CD4-positive, alpha-beta T cell (primary cell): ENCODE measurements at places on chromosomes 16 and 17. TPM values are rescaled to one million over a fixed set of nuclear protein-coding genes. Genes with fewer than 3 reads are reported as not detected.

KRTAP9-4 gene
- not detected for total RNA-seq

GRCh38 chr17:57750109-57750871, 5.2 kb upstream of the CCDC182 start:
- no peak for DNase-seq

CHP2 gene
- total RNA-seq: not detected

DNA sequence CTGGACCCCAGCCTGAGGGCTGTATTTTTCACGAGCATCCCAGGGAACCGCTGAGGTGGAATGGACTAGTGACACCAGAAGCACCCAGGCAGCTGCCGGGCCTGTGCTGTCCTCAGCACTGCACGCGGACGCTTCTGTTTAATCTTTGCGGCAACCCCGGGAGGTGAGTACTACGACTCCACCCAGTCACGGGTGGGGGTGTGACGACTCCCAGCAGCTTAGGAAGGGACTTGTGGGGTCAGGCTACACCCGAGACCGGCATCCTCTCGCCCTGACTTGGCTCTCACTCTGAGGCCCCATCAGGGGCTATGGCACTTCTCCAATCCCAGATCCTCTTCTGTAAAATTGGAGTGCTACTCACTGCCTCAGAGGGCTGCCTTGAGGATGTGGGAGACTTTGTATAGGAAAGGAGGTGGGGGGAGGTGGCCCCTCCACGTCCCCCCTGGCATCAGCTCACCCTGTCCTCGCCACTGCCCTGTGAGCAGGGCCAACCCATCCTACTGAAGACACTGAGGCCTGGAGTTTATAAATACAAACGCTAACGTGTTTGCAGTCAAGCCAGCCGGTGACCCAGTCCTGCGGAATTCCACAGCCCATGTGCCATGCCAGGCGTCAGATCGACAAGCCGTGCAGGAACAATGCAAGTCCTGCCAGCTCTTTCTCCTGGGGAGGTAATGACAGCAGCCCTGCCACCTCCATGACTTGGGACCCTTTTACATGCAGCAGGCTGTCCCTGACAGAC, 44.4 kb downstream of the PPL start:
- DNase-seq: no peak

DNA sequence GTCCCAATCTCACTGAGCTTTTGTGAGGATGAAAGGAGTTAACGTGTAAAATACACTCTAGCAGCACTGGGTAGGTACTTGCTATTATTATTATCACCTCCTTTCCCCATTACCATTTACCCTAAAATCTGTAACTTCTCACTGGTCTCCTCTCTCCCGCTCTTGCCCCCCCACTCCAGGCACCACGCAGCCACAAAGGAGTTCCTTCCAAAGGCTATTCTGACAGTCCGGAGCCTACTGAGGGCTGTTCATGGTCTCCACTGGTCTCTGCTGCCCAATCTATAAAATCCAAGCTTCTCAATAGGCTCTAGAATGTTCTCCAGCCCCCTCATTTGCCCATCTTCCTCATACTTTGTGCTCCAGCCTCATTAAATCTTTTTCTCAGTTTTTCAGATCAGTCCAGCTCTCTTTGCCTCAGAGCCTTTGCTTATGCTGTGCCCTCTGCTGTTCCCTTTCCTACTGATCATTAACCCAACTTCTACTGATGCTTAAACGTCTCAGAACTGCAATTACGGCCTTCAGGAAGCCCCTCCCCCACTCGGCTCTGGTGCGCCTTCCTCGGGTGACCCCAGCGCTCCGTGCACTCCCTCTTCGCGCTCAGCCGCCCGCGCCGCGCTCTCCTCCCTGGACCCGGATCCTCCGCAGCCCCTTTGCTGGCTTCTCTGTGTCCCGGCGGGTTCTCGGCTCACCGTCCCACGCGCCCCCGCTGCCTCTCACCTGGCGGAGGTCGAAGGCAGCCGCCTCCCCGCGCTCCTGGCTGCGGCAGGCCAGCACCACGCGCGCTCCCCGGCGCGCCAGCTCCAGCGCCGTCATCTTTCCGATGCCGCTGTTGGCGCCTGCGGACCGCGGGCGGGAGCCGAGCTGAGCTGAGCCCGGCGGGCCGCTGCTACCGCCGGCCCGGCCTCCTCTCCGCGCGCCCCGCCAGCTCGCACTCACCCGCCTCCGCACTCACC, 737 bp downstream of the DHRS13 start:
- DNase-seq: peak; percentile 70

GUCY2D gene
- not detected for total RNA-seq

DNA sequence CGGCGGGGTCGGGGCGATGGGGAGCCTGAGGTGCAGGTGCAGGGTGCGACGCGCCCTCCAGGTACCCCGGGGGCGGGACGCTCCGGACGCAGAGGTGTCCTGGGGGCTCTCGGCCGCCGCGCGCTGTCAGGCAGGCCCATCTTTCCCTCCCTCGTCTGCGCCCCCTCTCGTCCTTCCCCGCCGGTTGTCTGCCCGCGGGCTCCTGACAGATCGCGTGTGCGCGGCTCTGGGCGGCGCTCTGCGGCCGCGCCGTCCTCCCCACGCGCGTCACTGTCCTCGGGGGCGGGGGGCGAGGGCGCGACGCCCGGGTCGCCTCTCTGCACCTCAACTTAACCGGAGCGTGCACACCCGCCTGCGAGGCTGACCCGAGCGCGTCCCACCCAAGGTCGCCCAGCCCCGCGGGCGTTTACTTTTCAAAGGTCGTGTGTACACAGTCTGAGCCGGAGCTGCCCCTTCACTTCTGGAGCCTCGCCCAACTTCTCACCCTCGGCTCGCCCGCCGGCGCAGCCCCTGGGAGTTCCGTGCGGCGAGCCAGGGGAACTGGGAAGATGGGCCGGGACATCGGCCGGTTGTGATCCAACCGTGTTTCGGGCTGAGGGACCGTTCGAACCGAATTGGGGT, 512 bp downstream of the AKAP1 start:
- peak; percentile 68 for DNase-seq

DNA sequence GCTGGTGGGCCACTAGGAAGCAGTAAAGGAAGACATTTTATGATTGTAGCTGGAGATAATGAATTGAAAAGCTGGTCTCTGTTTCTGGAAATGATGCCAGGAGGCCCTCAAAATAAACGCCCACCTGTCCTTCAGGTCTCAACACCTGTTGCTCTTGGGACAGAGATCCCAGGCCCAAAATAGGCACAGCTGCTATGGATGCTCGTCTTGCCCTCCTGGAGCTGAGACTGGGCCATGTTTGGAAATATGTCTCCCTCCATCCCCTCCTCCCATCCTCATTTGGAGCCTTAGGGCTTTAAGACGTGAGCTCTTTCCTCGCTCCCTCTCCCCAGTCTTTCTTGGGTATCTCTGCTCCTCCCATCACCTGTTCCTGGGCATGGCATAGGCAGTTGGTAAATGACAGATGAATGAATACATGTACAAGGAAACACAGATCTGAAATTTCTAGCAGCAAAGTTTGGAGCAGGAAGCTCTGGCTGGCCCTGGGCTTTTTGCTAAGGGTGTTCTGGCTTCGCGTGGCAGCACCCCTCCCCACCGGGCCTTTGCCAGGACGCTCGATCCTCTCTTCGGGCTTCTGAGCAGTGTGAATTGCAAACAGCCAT, 33.3 kb downstream of the MYH3 start:
- no peak for DNase-seq

CCDC78 gene
- total RNA-seq: 1.2 TPM

- DNase-seq: no peak
These were observed 348.9 kb upstream of the ASIC2 start for GRCh38 chr17:33642002-33642401.

C16orf46 gene
- not detected for total RNA-seq

TBX6 gene
- 0.47 TPM for total RNA-seq

DNA sequence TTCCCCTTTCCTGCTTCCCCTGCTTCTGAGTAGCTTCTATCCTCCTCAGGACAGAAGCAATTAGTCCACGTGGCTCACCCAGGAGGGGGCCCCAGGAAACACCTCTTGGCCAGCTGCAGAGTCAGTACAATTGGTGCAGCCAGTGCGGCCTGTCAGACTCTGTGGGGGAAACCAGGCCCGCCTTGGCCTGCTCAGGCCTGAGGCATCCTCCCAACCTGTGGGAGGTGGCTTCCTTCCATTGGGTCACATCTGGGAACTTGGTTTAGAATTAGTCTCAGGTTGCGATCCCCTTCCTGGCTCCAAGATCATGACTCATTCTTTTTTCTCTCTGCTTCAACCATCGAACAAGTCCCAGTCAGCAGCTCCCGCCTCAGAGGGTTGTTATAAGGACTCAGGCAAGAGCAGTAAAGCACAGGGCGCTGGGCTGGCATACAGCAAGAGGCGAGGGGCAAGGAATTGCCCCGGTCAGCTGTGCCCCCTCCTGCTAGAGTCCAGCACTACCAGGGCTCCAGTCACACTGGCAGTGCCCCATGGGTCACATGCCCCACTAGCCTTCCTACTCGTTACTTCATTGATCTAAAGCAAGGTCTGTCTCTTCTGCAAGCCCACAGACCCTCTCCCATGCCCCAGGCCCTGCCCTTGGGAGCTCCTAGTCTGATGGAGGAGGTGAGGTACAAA, 8.1 kb upstream of the EPX start:
- DNase-seq: no peak

- no peak for DNase-seq
These were observed 115.2 kb downstream of the COPRS start for GRCh38 chr17:31743797-31744196.

STH gene
- not detected for total RNA-seq

GRCh38 chr17:44384823-44385286, 4.6 kb downstream of the ITGA2B start:
- DNase-seq: no peak

DNA sequence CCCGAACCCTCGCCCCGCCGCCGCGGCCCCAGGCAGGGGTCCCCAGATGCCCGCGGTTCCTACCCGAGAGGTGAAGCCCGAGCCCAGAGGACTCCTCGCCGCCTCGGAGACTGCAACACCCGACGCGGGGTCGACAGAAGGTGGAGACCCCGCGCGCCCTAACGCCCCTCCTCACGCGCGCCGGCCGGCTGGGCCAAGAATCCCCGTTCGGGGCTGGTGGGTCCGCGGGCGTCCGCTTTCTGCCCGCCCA, 515 bp downstream of the SUMO2 start:
- DNase-seq: no peak

NACA2 gene
- total RNA-seq: not detected

GRCh38 chr17:69466905-69467667, 52.6 kb downstream of the MAP2K6 start:
- DNase-seq: no peak

DNA sequence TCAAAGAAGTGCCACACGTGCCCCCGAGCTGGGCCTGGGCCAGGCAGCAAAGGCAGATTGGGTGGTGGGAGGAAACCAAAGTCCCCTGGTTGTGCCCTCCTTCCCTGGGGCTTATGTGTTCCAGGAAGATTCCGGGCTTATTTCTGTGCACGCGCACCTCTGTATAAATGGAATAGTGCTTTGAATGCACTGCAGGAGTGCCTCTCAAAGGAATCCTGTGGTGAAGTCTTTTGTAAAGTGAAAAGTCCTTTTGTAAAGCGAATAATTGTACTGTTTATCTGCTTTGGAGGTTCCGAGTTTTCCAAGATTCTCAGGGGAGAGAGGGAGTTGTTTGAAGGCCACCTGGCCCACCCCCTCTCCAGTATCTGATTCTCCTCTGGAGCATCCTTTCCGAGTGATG, 26.8 kb downstream of the C17orf75 start:
- DNase-seq: no peak

DNA sequence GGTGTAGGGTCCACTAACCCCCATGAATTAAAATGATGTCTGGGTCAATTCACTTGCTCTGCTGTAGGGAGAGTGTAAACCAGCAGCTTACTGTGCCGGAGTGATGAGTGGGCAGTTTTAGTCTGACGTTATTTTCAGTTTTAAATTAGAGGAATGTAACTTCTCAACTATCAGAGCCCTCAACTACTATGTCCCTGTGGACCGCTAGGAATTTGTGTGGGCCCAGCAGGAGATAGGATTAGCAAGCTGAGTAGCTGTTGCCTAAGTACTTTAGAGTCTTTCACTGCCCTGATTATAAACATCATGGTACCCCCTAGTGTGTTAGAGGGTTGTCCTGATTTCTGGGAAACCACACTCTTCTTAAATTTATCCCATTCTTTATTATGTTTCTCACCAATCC, 11.4 kb downstream of the MARVELD3 start:
- no peak for DNase-seq

ANKS4B gene
- not detected for total RNA-seq

DNA sequence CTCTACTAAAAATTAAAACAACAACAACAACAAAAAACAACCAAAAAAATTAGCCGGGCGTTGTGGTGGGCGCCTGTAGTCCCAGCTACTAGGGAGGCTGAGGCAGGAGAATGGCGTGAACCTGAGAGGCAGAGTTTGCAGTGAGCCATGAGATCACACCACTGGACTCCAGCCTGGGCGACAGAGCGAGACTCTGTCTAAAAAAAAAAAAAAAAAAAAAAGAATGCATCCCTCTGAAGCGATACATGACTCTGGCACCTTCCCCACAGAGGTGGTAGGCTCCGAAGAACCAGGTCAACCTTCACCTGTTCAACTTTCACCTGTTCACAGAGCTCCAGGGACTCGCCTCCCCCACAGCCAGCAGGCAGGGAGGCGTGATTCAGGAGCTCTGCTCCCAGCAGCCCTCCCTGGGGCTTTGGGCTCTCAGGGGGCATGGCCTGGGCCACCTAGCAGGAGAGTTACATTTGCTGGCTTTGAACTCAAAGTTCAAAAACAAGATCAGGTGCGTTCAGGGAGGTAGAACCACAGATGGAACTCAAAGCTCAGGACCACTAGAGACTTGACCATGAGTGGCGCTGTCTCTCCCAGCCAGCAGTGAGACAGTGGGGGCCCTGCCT, 5.6 kb downstream of the VAC14 start:
- DNase-seq: no peak

DNA sequence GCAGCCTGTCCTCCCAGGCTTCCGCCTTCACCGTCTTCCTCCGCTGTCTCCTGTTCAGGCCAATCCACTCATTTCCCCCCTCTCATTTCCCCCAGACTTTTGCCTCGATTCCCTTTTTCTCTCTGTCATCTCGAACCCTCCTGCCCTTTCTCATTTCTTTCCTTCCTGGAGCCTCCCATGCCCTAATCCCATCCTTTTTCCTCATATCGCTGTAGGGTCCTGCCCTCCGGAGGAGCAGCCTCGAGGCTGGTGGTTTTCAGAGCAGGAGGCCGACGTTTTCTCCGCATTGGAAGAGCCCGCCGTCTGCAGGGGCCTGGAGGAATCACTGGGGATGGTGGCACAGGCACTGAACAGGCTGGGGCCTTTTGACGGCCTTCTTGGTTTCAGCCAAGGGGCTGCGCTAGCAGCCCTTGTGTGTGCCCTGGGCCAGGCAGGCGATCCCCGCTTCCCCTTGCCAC, 597 bp downstream of the OVCA2 start:
- DNase-seq: no peak
